ENCODE measurements at places on chromosomes 4 and X.
A peak's percentile ranks its signal among the peaks of the same experiment; 100 is the strongest.

DNA sequence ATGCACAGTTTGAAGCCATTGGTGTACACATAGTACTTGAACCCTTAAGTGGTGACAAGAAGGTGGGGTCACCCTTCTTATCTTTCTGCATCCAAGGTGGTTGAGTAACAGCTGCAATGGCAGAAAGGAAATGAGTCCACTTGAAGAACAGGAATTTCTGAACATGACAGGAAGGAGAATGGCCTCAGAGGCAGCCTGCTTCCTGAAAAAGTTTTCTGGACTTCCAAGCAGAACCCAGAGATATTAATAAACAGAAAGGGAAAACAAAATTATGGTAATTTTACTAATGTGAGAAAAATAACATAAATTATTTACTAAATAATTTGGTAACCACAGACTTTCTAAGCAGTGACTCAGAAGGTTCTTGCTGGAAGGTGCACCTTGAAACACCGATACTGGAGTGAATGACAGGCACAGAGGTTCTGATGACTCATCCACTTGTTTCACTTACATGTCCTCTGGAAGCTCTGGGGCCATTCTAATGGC, 119.9 kb upstream of the HS3ST1 start:
- no peak for DNase-seq

- no peak for DNase-seq
Observed at GRCh38 chr4:532588-533317, 33.7 kb downstream of the PIGG start.

- no peak for DNase-seq
Observed at GRCh38 chrX:68307769-68308168, 125.5 kb downstream of the OPHN1 start.

DNA sequence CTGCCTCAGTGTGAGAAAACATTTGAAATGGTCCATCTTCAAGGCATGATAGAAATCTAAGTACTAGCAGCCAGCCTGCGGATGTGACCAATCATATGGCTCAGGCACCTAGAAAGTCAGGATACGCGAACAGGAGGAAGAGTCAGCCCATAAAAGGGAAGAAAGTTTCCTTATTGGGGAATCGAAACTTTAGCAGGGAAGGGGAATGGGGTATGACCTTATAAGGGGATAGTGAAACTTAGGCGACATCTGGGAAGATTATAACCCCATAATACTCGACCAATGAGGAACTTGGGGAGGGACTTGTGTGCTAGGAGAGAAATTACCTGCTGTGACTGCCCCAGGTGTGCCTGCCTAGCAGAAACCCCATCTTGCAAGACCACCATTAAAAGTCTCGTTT, 26.2 kb upstream of the PYURF start:
- DNase-seq, result no peak

DNA sequence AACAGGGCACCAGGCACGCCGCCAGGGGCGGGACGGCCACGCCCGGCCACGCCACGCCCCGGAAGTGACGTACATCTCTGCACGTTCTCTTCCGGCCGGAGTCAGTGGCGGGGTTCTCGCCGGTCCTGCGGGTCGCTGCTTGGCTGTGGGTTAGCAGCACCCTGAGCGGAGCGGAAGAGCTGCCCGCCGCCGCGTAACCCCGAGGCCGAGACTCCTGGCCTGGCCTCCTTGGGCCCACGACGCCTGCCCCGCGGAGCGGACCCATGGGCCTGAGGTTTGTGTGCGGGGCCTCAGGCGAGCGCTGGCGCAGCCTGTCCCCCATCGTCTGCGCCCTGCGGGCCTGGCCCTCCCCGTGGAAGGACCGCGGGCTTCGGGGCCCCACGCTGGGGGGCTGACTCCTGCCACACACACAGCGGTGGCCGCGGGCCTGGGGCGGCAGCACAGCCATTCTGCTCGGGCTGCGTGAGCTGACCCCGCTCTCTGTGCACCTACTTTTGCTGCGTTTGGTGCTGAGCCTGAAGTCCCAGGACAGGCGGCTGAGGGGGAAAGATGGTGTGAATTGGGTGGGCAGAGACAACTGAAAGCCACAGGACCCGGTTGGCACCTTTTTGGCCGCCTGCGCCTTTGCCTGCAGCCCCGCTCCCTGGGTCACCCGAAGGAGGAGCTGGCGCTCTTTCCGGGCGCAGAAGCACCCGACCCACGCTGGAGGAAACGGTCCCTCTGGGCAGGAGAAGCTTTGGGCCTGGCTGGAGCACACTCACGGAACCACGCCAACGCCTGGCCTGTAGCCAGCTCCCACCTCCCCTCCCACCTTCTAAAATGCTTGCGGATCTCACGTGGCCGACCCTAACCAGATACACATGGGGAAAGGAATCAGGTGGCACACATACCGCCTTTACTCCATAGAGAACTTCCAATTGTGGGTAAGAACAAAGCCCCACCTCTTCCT, 28.1 kb downstream of the NOP14 start:
- peak; percentile 54 for DNase-seq

DNA sequence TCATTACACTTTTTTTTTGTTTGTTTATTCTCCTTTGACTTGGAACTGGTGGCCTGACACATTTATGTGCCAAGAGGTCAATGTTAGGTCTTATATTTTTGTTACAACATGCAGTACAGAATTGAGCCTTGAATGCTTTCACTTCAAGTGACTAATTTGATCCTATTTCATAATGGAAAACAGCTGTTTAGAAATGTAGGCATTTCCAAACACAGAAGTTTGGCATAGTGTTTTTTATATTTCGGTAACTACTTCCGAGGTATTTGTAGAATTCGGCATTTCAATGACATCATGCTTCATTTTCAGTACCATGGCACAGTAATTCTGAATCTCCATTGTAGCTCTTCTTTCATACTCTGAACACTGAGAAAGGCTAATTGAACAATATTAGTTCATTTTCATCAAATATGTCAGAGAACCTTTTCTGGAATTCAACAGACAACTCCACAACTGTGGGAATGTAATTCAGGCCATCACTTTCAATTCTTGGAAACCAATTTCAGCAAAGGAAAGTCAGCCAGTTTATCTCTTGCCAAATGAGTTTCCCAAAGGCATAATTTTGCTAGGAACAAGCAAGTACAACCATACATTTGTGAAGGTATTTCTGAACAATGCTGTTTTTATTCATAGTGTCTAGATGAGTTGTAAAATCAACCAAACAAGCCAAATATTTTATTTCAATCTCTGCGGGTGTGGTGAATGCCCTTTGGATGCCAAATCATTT, 11.4 kb downstream of the FAM120C start:
- DNase-seq, result no peak

DNA sequence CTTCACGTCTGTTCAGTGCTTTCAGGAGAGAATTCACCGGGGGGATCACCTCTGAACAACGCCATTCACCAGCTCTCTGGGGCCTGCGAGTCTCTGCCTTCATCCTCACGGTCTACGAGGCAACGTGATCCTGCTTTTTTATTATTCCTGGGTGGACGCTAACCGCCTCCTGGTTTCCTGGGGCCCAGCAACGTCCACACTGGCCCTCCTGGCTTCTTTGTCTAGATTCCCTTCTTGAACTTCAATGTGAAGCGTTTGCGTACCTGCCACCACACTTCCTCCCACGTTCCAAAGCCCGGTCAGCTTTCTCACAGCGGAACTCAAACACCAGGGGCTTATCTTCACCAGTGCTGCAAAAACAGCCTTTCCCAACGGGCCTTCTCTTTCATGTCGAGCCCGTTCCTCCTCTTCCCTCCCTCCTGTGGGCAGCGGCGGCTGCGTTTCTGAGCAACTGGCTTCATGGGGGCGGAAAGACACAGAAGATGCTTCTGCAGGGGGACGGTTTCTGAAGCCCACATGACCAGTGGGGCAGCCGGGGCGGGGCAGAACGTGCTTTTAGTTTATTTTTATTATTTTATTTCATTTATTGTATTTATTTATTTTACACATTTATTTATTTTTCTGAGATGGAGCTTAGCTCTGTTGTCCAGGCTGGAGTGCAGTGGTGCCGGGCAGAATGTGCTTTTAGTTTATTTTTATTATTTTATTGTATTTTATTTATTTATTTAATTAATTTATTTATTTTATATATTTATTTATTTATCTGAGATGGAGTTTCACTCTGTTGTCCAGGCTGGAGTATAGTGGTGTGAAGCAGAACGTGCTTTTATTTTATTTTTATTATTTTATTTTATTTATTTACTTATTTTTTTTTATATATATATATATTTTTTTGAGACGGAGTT, 64.6 kb downstream of the CRLF2 start:
- no peak for DNase-seq

DNA sequence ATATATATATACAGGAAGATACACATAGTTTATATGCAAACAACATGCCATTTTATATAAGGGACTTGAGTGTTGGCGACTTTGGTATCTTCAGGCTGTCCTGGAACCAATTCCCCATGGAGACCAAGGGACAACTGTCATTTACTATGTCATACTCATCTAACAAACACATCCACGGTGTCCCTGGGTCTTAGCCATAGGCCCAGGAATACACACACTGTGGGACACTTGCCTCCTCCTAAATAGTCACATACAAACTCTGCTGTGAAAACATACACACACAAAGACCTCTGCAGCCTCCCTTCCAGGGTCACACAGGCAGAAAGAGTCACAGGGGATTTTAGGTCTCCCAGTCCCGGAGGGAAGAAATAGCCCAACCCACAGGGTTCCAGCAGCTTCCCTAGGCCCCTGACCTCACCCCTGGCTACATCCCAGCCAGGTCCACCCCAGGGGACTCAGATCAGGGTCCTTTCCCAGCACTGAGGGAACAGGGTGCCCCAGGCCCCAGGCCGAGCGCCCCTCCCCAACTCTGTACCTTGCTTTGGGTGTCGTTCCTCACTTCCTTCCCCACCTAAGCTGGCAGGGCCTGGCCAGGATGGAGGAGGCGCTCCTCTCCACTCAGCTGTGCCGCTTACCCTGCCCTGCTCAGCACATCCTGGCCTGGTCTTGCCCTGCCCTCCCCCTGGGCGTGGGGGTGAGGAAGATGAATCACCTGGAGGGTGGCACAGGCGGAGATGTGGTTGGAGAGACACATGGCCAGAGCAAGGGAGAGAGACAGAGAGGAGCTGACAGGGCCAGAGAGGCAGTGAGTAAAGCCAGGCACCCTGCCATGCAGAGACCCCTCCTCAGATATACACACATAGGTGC, 21.8 kb downstream of the FGD1 start:
- DNase-seq, result no peak

DNA sequence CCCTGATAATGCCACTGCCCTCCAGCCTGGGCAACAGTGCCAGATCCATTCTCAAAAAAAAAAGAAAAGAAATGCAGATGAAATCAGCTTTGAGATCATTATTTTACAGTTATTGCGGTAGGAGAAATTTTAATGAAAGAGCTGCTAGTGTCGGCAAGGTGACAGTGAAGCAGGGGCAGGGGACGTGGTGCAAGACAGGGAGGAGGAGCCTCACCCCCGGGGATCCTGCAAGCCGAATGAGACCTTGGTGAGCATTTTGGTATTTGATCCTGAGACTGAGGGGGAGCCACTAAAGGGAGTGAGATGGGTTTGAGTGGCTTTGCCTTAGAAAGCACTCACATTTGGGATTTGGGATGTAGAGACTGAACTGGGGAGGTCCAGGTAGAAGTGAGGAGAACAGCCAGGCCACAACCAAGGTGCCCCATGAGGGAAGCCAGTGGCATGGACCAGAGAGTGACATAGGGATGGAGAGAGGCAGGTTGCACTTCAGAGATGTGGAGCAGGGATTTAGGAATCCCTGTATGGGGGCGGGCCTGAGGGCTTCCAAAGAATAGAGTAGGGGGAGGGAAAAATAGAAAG, 23.6 kb downstream of the RBM10 start:
- no peak for DNase-seq

- DNase-seq, result no peak
Observed at GRCh38 chr4:108486046-108486445, 134.3 kb upstream of the RPL34 start.

GRCh38 chr4:66275411-66276038, 605.2 kb upstream of the EPHA5 start:
- DNase-seq, result peak; percentile 43

- peak; percentile 51 for DNase-seq
Observed at GRCh38 chr4:59258002-59258401, 1942.1 kb upstream of the ADGRL3 start.

- DNase-seq, result no peak
Observed at GRCh38 chrX:2549876-2550275, 49.1 kb upstream of the DHRSX start.

DNA sequence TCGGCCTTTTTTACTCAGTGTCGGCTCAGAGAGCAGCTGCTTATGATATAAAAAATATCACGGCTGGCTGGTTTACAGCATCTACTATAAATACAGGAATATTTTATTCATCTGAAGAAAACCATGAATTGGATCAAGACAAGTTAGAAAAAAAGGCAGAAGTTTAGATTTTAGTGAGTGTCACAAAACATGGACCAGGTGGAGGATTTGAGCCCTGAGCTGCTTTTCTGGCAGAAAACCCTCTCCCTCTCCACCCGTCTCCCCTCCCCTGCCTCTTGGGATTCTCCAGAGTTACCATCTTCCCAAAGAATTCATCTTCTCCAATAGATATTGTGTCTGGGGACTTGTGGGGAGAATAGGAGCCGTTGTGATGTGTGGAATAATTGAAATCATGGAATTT, 142.8 kb upstream of the RAI2 start:
- no peak for DNase-seq

- DNase-seq, result no peak
Observed at GRCh38 chr4:186058253-186058979, 10.5 kb upstream of the TLR3 start.

DNA sequence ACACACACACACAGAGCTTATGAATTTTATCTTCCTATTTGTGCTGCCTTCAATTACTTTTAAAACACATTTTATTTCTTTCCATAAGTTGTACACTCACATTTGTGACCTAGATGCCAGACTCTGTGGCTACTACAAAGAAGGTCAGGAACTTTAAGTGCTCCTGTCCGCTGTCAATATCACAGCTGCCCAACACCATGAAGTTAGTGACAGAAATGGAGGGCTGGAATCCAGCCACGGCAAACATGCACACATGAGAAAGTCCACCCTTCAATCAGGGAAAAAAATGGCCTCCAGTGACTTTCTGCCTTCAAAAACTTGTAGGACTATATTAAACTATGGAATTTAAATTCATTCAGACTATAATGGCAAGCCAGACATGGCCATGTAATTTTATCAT, 334.4 kb upstream of the FSTL5 start:
- DNase-seq, result no peak

DNA sequence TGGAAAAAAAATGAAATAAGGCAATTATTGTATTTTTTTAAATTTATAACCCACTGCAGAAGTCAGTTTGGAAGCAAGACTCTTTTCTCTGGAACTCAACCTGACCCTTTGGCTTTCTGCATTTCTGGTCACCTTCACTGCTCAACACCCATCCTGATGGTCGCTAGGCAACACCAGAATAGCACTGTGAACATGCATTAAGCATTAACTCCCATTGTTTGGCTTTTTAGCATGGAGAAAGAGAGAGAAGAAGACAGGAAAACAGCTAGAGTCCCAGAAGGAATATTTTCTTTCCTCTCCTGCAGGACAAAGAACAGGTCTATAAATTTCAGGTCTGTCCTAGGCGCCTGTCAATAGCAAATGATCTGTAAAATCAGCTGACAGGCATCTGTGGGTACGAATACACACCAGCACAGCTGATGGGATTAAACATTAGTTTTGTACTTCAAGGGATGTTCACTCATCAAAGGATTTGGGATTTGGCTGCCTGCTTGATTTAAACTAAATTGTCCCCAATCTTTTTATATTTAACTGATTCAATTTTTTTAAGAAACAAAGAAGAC, 137.2 kb upstream of the ETNPPL start:
- DNase-seq, result no peak

- no peak for DNase-seq
Observed at GRCh38 chr4:101370663-101371210, 23.4 kb upstream of the PPP3CA start.

GRCh38 chrX:110241816-110242215, 76.1 kb downstream of the AMMECR1 start:
- peak; percentile 50 for DNase-seq

- no peak for DNase-seq
Observed at GRCh38 chr4:168931215-168931650, 78.8 kb downstream of the CBR4 start.
